Stimulated activated CD8-positive, alpha-beta memory T cell treated with anti-CD3 and anti-CD28 coated beads, Interleukin-4, amount 100 ng/mL, for 1 hour (primary cell): ENCODE measurements at places on chromosomes 13 and 19.

DNA sequence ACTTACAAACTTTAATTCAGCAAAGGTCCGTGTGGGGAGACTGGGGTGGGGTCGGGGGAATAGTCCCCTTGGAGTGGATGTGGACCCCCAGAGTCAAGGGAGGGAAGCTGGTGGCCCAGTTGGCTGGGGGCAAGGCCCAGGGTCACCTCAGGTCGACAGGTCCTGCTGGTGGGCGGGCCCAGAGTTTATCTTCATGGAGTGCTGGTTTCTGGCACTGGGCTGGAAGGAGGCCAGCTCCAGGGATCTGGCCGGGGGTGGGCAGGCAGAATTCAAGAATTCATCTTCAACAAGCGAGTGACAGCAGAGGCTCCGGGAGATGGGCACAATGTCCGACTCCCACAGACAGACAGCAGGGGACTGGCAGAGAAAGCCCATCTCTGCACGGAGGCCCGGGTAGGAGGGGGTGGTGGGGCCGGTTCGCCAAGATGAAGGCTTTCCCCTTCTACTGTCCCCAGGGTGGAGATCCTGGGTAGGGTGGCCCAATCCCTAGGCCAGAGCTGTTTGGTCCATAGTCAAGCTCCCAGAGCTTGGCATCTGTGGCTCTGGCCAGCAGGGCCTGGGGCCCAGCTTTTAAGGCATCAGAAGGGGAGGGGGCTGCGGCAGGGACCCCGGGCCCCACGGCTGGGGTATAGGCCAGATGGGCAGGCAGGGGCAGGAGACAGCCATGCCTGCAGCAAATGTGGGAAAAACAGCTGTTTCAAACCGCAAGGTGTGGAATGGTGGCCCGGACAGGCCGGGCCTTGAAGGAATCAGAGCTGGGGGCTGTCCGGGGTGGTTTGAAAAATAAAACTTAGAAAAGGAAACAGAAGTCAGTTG, 622 bp upstream of the FDX2 start:
- DNase-seq, result no peak

- DNase-seq, result no peak
Measured at GRCh38 chr13:43391036-43391435, 367.6 kb downstream of the DNAJC15 start.

DNA sequence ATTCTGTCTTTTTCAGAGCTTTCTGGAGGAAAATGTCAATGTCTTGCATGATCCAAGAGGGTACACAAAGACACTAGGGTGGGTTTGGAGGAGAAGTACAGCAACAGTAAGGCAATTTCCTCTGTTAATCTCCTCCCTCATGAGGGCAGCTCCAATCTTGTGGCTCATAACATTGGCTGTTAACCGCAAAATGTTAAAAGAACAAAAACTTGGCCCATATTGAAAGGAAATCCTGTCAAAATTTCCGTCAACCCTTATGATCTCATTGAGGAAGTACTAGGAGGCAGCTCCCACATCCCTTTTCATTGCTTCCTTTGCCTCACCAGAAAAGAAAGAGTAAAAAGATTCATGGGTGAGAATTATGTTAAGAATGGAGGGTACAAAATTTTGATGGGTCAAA, 11.6 kb downstream of the OXGR1 start:
- DNase-seq, result no peak

DNA sequence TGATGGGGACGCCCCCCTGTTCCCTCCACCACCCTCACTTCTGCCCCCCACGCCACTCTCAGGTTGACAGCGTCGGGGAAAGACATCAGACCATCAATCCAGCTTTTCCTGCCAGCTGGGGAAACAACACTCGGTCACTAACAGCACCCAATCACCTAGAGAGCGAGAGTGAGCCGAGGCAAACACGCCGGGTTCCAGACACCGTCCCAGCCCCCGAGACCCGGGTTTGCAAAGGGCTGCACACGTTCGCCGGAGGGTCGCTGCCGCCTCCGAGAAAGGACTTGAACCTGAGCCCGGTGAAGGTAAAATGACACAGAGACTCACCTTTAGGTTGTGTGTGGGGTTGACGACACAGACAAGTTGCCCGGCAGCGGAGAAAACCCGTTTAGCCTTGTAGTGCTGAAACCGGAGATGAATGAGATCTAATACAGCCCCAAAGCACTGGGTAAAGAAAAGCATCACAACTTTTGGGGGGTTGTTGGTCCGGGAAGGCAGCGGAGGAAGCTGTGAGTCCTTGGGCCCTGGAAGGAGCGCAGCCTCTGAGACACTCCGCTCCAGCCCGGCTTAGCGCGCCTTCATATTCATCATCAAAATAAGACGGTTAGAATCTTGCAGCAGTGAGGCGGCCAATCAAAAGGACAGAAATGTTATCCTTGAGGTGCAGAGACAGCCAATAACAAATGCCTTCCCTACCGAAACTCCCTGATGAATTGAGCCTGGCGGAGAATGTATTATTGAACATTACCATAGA, at the start of gene SIAH3:
Gene SIAH3, minus strand, starts transcription at position 583 of the 751 bp plus-strand sequence. Its CDS starts 124 bp downstream, at position 459.
- no peak for DNase-seq

- no peak for DNase-seq
Measured at GRCh38 chr13:24985896-24986295, 110.0 kb upstream of the PABPC3 start.

DNA sequence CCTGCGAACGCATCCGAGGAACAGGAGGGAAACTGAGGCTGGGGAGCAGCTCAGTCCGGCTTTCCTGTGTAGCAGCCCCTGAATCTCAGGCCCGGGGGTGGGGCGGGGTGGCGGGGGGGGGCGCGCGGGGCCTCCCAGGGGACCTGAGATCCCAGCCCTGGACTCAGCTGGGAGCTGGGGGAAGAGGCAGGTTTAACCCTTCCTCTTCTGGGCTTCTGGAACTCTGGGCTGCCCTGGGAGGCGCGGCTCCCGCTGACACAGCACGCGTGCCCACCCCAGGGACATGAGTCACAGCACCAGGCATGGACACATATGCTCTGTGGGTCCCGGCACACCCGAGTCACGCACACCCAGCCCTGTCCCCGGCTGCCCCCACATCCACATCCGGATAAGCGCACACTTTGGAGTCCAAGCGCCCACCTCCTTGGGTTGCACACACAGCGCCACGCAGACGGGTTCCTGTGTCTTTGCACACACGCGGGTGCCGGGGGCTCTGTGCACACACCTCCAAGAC, 3.5 kb upstream of the CIRBP start:
- no peak for DNase-seq

DNA sequence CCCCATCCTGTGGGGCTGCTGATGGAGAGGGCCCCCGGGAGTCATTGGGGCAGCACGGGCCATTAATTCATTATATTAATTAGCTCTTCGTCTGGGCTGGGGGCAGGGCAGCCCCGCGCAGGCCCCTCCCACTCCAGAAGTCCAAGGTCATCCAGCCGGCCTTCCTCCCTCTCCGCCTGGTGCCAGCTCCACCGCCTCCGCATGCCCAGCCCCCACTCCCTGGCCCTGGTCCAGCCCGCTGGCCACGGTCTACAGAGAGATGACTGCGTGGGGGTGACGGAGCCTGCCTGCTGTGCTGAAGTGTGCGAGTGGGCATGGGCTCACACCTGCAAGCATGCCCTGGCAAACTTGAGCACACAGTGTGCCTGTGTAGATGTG, 8.8 kb downstream of the IGLON5 start:
- DNase-seq, result no peak

GRCh38 chr19:13849991-13850909, 26.7 kb upstream of the NANOS3 start:
- no peak for DNase-seq

DNA sequence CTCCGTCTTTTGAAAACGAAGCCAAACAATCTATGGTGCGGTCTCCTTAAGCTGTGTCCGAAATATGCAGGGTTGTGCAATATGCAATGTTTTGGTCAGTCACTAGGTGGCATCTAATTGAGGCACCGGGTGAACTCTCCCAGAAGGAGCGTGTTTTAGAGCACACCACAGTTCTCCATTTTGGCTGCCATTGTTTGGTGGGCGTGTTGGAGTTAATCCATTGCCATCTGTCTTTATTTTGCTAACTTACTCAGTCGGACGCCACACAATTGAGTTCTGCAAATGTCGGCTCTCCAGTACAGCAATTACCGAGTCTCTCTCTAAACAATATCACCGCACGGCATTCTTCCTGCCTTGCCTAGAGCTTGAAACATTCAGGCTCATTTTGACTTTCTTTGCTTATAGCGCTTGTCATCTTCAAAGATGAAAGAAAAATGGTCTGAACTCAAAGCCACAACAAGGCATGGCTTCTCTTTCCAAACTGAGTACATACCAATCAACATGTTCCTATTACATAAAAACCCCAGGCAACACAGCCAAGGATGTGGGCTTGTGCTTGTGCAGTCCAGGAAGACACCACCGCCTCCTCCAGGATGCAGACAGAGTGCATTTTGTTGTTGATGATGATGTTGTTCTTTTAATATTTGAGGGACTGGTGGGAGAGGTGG, 182.0 kb upstream of the SERP2 start:
- no peak for DNase-seq

DNA sequence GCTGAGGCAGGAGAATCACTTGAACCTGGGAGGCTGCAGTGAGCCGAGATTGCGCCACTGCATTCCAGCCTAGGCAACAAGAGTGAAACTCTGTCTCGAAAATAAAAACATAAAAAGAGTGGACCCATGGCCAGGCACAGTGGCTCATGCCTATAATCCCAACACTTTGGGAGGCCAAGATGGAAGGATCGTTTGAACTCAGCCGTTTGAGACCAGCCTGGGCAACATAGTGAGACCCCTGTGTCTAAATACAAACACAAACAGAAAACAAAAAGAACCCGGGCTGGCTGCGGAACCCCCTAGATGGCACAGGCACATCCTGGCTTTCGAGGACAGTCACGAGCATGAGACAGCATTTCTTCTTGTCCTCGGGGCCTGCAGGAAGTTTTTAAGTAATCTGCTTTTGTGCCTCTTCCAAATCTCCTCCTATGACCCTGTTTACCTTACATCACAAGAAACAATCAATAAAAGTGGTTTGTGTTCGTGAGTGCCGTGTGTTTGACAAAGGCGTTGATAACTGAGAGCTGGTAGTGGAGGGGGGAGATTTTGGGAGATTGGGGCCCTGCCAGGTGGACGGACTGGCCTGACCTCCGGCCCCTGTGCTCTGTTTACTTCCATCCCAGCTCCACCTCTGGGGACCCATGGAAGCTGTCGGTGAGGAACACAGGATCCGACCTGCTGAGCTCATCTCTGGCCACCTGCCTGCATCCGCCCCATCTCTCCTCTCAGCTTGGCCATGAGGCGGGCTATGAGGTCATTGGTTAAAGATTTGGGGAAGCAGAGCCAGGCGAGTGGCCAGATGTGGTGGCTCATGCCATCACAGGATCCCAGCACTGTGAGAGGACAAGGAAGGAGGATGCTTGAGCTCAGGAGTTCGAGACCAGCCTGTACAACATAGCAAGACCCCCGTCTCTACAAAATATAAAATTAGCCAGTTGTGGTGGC, 5.9 kb upstream of the GDF15 start:
- no peak for DNase-seq

DNA sequence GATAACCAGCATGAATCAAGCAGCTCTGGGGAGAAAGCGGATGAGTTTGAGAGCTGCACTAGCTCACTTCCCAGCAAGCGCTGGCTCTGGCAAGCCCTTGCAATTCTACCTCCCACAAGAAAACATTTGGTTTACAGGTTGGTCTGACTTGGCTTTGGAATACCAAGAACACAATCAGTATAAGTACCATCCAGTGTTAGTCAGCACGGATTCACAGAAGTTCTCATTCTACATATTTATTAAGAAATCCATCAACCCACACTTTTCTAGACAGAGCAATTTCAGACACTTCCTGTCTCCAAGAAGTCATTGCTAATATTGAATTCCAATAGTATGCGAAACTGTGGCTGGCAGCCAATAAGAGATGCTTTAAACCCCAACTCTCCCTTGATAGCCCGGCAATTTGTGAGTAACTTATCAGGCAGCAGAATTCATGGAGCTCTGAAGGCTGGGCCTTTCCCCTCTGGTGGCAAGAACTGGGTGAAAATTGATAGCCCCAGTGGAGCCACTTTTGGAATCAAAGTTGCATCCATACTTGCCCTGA, 59.4 kb upstream of the WASF3 start:
- no peak for DNase-seq

DNA sequence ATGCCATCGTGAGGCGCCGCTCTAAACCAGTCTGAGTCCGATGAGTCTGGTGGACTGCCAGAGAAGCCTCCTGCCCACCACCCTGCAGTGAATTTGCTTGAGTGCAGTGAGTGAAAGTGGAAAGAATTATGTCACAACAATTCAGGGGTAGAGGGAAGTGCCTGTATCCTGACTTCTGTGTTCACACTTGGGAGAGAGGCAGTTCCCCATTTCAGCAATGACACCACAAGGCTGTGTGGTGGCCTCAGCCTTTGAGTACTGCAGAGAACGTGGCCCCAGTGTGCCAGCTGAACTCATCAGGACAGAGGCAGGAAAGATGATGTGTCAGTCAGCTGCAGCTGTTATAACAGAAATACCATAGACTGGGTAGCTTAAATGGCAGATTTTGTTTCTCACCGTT, 155.6 kb downstream of the COG6 start:
- no peak for DNase-seq

GRCh38 chr13:51240958-51241357, 18.8 kb downstream of the FAM124A start:
- no peak for DNase-seq
